Activated CD4-positive, alpha-beta T cell treated with anti-CD3 and anti-CD28 coated beads, Interleukin-2, amount 50 U/mL, for 16 hours (primary cell): ENCODE measurements at places on chromosomes 11 and 22.

DNA sequence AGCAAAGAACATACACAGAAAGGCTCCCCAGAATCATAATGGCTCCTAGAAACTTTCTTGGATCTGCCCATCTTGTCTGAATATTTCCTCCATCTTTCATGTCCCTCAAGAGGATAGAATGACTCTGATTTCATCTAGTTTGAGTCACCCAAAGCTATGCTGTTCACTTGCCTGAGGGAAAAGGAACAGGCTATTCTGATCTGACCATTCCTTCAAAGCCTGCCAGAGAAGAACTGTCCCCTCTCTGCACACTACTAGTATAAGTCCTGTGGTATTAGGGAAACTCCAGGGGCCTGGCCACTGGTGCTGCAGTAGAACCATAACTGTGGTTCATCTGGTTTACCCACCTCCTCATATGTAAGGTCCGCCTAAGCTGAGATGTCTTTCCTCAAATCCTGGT is 2.4 kb upstream of the PATE1 start:
- DNase-seq: no peak

DNA sequence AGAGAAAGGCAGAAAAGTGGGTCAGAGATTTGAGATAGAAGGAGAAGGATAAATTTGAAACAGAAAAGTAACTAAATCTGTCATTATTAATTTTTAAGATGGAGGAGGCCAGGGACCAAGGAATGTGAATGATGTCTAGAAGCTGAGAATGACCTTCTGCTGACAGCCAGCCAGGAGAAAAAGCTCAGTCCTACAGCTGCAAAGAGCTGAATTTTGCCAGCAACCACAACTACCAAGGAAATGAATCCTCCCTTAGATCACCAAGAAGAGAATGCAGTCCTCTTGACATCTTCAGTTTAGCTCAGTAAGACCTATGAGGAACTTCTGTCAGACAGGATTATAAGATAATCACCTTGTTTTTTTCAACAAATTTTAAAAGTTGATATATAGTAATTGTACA is 538.2 kb downstream of the LRRC4C start:
- no peak for DNase-seq

DNA sequence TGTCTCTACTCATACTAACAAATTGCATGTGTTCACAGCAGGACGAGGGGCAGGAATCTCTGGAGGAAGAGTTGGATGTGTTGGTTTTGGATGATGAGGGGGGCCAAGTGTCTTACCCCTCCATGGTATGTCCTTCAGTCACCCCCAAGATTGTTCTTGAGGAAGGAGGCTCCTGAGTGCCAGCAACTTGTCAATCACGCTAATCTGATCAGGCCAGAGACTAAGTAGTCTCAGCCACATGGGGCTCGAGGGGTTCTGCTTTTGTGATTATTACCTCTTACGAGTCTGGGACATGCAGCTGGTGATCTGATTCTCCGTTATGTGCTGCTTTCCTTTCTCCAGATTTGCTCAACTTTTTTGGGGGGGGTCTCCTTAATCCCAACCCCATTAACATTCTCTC is 54.3 kb downstream of the CTNND1 start:
- DNase-seq: no peak

DNA sequence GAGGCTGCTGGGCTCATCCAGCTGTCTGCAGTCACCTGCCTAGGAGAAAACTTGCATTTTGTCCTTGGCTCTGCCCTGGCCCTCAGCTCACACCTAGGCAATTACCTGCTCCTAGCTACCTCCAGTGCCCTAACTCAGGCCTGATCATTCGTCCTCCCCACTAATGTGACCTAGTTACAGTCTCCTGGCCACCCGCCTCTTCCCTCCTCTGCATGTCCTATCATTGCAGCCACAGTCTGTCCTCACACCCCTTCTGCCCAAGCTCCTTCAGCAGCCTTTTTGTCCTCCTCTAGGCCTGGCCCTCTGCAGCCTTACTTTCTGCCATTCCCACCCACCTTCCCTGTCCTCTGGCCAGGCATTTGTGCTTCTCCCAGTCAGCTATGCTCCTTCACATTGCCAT is 17.7 kb upstream of the CCDC134 start:
- DNase-seq: no peak

DNA sequence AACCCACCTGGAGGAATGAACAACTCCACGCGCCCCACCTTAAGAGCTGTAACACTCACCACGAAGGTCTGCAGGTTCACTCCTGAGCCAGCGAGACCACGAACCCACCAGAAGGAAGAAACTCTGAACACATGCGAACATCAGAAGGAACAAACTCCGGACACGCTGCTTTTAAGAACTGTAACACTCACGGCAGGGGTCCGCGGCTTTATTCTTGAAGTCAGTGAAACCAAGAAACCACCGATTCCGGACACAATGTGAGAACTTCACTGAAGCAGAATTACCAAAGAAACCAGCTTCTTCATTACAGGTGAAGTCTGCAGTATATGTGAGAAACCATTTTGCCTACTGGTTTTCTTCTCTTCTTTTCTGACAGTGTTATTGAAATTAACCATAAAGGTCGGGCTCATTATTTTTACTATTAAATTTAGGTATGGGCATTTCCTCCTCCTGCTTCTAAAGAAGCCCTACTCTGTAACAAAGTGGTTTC is 303.0 kb downstream of the KCNA4 start:
- no peak for DNase-seq

DNA sequence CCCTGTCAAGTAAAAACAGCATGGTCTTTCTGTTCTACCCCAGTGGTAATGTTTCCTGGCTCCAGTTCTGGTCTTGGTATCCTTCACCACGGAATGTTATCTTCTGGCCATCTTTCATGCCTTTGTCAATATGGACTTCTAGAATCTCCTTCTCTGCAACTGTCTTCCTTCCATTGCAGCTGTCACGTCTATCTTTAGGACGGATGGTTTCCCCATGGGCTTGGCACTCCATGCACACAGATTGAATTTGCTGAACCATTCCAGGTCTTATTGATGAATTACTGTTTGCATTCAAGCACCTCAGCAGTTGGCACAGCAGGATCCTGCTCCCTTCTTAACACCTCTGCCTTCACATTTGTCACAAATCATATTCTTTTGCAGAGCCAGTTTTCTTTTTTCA is 44.9 kb upstream of the SLC25A18 start:
- no peak for DNase-seq

- DNase-seq: no peak
These were observed 35.7 kb downstream of the CELSR1 start for GRCh38 chr22:46501701-46502100.

DNA sequence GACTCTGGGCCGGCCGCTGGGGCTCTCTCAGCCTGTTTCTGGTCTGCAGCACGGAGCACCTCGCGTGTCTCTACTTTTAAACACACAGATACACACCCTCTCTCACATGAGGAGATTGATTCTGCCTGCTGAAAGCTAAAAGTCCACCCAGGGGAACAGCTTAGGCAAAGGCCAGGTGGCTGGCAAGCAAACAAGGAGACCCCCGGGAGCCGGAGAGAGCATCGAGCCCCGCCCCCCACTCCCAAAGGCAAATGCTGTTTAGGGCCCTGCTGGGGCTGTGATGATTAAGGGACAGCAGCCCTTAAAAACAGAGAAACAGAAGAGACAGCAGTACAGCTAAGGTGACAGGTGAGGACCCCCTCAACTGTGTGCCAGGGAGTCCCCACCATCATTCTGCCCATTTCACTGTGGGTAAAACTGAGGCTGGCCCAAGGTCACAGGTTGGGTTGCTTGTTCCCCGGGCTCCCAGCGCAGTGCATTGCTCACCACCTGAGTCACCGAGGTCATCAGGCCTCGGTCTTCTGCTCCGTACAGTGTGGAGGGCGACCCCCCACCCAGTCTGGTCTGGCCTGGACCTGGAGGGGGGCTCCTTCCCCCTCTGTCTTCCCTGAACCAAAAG is 6.8 kb downstream of the CABP7 start:
- DNase-seq: no peak

DNA sequence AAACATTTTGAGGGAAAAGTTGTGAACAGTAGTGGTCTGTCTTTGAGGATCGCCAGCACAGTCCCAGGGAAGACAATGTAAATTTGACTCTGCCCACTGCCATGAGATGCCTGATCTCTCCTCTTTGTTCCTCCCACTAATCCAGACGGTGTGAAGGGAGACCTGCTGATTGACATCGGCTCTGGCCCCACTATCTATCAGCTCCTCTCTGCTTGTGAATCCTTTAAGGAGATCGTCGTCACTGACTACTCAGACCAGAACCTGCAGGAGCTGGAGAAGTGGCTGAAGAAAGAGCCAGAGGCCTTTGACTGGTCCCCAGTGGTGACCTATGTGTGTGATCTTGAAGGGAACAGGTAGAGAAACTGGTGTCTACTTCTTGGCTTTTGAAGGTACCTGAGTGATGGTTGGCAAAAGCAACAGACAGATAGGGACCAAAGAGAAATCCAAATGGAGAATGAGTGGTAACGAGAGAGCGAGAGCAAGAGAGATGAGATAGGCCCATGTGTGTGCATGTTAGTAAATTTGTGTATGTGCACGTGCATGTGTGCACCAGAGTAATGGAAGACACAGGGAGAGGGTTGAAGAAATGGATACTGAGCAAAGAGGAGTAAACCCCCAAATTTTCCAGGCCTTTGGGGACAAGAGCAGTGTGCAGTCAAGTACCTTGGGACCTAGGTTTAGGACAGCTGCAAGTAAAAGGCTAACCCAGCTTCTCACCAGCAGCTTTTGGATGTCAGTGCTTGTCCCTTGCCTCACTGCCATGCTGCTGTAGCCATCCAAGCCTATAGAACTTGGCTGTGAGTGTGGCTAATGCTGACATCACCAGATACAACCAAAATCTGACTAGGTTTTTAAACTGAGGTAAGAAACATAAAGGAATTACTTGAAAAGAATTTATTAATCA is 1.9 kb downstream of the NNMT start:
- no peak for DNase-seq

GRCh38 chr11:111696556-111696955 is 69.6 kb downstream of the PPP2R1B start:
- DNase-seq: no peak
